ENCODE measurements at places on chromosomes 2 and 18.
A peak's percentile ranks its signal among the peaks of the same experiment; 100 is the strongest.

DNA sequence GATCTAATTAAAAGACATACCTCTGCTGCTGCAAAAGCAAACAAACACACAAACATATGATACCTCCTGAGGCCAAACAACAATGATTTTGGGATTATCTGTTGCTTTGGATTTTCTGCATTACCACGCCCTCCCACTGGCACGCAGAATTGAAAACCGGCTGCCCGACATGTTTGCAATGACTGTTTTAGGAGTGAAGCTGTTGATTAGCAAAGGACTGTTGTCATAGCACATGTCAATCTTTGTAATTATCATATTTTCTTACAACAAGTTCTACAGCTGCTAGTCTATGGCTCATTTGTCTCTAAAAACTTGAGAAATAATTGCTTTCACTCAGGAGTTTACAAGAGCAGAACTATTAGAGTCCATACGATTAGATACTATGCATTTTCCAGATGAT is 94.4 kb upstream of the MEIS1 start:
- no peak for DNase-seq

GRCh38 chr18:51721996-51722395 is 524.5 kb upstream of the MEX3C start:
- DNase-seq, result no peak

DNA sequence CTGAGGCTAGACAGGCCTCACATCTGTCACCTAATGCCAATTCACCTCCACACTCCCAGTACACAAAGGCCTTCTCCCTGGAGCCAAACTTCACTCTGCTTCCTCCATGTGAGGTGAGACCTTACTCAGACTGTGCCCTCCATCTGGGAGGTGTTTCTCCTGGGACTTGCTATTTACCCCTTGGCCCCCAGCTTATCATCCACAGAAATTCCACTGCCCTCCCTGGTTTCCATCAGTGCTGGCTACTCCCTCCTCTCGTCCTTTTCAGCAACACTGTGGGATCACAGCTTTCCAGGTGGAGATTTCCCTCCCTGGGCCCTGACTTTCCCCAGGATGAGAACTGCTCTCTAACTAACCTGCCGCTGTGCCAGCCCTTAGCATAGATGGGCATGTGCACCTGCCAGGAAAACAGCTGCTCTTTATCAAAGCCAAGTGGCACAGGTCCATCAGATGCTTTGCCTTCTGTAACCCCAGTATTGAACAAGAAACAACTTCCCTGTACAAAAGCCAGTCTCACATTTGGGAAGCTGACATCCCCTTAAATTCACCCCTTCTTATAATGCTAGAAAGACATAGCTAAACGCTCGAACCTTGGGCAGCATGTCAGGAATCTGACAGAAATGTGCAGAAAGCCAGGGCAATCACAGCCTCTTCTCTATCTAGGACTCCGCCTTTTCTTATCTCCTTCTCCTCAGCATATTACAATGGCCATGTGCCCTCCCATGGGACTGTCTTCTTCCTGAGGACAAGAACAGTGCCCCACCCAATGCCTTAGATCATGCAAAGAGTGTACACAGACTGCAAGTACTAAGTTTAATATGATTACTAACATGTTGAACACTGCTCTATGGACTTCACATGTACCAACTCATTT is 535.5 kb upstream of the ID2 start:
- no peak for DNase-seq

DNA sequence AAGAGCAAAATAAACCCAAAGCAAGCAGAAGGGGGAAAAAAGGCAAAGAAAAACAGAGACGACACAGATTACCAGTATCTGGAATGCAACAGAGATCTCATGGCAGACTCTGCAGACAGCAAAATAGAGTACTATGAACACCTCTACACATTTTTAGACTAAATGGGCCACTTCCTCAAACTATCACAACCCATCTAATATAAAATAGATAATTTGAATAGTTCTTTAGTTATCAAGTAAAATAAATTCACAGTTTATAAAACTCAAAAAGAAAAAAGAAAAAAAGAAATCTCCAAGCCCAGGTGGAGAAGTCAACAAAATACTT is 16.6 kb downstream of the SESTD1 start:
- no peak for DNase-seq

GRCh38 chr2:120883607-120884440 is 148.2 kb downstream of the GLI2 start:
- DNase-seq, result no peak

DNA sequence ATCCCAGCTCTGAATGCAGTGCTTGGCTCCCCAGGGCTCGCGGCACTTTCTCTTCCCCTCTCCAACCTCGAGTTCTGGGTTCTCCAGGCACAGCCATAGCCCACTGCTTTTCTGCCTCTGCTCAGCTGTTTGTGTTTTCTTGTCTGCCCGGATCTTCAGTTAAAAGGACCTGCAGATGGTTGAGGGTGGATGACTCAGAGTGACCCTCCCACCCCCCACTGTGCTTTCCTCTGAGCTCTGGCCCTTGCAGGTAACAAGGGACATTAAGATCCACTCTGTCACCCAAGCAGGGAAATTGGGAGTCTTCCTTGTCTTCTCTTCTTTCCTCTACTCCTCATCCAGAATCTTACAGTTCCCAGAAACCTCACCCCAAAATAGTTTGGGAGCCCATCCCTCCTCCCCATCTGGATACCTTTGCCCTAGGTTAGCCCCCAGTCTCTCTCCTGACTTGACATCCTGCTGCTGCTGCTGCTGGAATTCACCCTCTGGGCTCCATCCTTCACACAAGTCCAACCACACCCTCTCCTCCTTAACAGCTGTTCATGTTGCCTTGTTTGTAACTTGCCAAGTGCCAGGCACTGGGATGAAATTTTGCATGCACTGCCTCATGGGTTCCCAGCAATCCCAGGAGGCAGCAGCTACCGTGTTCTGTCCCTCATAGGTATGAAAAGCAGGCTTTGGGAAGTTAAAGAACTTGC is 157.9 kb upstream of the TTC39C start:
- no peak for DNase-seq

DNA sequence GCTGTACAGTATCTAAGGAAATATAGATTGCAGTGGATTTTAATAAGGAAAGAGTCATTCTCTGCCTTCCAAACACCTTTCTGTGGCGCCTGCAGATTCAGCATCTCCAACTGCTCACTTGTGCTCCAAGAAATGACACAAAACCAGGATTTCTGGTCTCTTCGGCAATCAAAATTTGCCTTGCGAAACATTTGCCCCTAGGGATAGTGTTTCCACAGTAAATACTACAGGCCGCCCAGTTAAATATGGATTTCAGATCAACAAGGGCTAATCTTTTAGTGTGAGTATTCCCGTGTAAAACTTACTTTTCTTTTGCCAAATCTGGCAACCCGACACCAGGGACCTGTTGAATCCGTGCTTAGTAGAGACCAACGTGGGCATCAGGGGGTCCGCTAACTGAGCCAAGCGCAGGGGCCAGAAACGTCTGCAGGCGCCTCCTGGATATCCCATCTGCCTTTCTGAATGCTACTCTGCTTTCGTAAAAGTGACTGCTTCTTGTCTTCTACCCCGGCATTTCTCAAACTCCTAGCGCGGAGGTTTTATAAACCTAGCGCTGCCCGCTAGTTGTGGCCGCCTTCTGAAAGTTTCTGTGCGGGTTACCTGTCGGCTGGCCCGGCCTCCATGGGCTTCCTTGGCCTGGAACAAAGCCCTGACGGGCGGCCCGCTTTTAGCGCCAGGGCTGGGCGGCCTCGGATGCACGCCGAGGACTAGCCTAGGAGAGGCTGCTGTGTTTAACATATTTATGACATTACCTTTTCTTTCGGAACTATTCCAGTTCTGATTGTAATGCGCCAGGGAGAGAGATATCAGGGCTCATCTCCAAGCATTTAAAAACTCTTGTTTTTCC is 2.5 kb downstream of the CYP1B1 start:
- no peak for DNase-seq

DNA sequence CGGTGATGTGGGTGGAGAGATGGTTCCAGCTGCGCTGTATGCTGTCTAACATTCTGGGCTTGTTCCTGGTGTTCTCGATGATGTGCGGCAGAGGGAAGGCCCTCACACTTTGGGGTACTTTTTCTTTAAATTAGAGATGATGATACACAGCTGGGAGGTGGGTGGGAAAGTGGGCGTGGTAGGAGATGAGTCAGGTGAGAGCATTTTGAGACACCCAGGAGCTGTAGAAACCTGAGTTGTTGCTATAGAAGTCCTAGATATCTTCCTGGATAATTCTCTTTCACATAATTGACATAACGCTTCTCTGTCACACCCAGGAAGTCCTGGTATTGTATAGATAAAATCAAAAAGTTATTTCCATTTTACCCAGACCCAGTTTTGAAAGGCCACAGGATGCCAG is 103.8 kb upstream of the ALKAL2 start:
- DNase-seq, result no peak

DNA sequence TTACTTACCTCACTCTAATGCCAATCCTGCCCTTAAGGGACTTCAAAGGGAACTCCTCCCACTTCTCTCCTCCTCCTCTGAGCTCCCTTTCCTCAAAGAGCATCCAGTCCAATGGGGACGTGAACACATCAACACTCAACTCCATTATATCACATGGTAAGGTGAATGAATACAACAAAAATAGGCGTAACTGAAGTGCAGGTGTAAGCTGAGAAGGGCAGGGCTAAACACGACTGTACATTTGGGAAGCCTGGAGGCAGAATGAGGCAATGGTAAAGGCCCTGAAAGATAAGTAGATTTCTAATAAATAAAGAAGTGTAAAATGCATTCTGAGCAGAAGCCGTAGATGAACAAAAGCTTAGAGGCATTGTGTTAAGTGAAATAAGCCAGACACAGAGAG is 226.1 kb upstream of the TRIB2 start:
- no peak for DNase-seq

GRCh38 chr2:18924386-18924785 is 335.0 kb upstream of the NT5C1B start:
- DNase-seq, result no peak

GRCh38 chr2:159202568-159203071 is 83.9 kb downstream of the WDSUB1 start:
- no peak for DNase-seq

- DNase-seq, result no peak
Measured at GRCh38 chr2:51490576-51491234, 458.8 kb upstream of the NRXN1 start.

GRCh38 chr2:232487385-232488096 is at the start of gene ECEL1:
Gene ECEL1 (minus strand): TSS chr2:232487834. CDS start chr2:232486653, 1,181 bp downstream.
- DNase-seq, result no peak

GRCh38 chr2:70887550-70888246 is 48.0 kb upstream of the ATP6V1B1 start:
- DNase-seq, result no peak

- no peak for DNase-seq
Measured at GRCh38 chr2:205361970-205362369, 320.3 kb upstream of the NRP2 start.

DNA sequence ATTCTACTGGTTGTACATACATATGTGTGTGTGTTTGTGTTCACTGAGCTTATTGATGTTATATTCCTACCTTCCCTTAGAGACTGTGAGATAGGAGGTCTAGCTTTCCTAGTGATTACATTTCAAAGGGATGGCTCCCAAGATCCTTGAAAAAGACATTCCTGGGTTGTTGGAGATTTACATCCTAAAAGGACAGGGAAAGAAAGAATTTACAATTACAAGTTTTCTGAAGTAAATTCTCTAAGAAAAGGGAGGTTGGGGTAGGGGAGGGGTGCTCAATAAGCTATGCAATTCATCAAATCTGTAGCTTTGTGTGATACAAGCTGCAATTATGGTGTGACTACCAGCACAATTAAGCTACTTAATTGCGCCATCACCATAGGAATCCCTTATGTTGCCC is 284.3 kb downstream of the NUP35 start:
- no peak for DNase-seq

GRCh38 chr2:105768961-105769452 is 24.3 kb downstream of the NCK2 start:
- DNase-seq, result no peak

DNA sequence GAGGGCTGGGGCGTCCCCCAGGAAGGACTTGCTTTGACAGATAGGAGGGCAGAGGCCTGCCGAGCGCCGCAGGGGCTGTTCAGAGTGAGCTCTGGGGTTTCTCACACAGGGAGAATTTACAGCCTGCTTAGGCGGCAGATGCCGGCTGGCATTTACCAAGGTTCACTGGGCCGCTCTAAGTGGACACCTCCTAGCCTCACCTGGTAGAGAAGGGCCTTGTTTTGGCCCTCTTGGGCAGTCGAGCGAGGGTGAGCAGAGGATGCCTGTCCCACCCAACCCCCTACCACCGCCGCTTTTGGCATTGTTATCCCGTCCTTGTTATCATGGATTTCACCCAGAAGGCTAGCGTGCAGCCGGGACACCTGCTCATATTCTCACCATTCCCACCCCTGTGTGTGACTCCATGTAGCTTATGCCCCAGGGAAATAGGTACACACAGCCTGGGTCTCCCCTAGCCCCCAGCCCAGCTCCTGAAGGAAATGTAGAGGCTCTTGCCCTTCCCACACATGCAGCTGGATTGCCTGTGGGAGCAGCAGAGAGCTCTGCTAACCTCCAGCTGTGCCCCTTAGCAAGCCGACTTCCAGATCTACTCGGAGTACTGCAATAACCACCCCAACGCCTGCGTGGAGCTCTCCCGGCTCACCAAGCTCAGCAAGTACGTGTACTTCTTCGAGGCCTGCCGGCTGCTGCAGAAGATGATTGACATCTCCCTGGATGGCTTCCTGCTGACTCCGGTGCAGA is 52.4 kb downstream of the FAM168B start:
- no peak for DNase-seq

DNA sequence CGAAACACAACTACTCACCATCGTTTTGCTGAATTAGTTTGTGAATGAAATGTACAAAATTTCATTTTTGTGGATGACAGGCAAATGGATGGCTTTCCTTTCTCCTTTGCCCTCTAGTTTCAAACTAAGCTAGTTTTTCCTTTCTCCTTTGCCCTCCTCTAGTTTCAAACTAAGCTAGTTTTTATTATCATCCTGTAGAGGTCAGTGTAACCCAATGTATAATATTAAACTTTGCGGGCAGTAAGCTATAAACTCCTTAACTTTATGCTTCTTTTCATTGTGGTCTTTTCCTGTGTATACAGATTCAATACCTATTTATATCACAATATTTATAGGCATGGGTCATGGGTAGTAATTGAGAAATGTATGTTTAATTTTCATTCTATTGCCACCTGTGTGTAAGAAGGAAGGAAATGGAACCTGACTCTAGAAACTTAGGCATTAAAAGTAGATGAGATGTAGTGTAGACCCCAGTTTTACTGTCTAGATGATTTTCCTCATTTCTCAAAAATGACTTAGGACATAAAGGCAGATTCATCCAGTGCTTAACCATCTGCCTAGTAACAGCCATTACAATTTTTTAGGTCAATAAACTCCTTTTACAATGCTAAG is 58.1 kb downstream of the MAP3K19 start:
- peak; percentile 8 for DNase-seq

- DNase-seq, result peak; percentile 12
Measured at GRCh38 chr2:203730076-203730729, 23.8 kb downstream of the CD28 start.

DNA sequence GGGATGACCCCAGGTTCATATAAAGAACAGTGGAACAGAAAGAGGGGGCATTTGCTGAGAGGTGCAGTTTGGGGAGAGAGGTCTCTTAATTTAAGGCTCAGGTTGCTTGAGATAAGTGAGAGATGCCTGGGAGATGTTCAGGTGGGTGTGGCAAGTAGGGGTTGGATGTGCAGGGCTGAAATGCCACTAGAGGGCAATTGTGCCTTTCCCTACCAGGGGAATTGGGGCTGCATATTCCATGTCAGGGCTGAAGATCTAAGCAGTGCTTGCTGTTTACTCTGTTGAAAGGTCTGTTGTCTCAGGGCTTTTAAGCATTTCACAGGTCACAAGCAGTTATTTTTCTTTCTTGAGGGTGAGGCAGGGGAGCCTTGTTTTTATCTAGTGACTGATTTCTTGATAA is 7.8 kb downstream of the CCDC85A start:
- DNase-seq, result no peak

All from HL-60 (cell line).